Forelimb muscle (tissue), 1 donor: ENCODE measurements at places on chromosomes 12 and 14. TPM values are rescaled to one million over a fixed set of nuclear protein-coding genes. Genes with fewer than 3 reads are reported as not detected.
A peak's percentile ranks its signal among the peaks of the same experiment; 100 is the strongest.

GRCh38 chr12:91271185-91271584, 88.6 kb upstream of the DCN start:
- DNase-seq: no peak

DNA sequence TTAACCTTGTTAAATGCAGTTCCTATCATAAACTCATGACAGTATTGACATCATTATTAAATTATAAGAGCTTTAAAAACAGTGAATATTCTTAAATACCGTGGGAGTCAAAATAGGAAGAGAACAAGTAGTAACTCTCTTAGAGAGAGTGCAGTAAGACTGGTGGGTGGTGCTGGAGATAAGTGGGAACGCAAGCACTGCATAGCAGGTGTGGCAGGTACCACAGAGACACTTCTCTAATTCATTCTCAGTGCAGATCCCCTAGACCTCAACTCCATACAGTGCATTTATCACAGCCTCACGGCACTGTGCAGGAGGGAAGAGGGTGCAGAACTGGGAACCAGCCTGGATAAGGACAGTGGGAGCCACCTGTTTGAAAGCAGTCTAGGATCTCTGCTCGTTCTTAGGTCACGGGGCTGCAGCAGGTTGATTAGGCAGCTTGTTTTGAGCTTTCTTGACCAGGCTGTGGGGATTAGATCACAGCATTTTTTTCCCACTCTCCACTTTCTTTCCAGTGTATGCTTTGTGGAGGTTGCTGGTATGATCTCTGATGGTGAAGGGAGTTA, 165.6 kb downstream of the PRKCH start:
- DNase-seq: no peak

GRCh38 chr12:96132819-96133218, 61.4 kb upstream of the ELK3 start:
- DNase-seq: no peak

DNA sequence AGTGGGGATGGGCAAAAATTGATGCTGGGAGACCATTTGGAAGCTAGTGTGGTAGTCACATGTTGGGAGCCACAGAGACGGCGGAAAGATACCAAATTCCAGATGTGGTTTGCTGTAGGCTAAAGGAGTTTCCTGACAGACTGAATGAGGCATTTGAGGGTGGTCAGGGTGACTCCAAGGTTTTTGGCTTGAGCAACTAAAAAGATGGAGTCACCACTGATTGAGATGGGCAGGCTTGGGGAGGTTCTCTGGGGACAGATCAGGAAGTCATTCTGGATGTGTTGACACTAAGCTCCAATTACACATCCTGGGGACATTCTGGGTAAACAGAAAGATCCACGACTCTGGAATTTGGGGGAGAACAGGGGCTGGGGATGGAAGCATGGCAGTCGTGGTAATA, 15.5 kb upstream of the SERPINA9 start:
- DNase-seq: no peak

DNA sequence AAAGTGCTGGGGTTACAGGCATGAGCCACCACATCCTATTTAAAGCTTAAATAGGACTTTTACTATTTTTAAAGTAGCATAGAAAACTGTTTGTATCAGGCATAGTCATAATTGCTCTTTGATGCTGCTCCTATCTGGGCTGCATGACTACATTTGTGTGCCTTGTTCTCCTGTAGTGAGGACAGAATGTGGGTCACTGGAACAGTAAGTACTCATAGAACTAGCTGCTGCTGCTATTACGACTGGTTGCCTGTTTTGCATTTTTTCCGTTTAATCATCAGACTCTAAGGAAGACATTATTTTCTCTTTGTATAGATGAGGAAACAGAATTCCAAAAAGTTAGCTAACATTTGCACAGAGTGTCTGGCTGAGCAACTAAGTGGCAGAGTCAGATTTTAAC, 42.8 kb downstream of the ZC3H14 start:
- no peak for DNase-seq

DNA sequence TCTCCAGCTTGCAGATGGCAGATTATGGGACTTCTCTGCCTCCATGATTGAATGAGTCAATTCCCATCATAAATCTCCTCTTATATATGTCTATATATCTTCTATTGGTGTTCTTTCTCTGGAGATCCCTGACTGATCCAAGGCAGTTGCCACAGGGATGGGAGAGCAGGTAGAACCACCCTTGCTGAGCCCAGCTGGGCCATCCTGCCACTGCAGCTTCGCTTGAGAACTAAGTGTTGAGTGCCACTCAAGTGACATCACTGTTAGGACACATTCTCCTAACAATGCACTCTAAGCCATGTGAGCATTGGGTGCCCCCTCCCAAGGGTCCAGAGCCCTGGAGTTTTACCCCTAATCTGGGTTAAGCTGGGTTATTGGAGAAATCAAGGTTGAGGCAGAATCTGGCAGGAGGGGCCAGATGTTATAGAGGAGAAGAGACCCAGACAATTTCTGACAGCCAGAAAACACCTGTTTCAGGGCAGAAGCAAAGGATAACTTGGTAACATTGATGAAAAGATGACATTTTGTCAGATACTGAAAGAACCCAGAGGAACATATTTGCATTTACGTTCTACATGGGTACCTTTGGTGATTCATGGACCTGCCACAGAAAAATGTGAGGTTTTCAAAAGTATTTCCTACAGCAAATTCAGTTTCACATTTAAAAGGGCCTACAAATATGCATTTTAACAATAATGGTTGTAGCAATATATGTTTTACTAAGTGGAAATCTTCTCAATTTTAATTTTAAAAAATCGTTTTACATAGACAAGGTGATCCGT, 57.2 kb upstream of the MAX start:
- no peak for DNase-seq

DNA sequence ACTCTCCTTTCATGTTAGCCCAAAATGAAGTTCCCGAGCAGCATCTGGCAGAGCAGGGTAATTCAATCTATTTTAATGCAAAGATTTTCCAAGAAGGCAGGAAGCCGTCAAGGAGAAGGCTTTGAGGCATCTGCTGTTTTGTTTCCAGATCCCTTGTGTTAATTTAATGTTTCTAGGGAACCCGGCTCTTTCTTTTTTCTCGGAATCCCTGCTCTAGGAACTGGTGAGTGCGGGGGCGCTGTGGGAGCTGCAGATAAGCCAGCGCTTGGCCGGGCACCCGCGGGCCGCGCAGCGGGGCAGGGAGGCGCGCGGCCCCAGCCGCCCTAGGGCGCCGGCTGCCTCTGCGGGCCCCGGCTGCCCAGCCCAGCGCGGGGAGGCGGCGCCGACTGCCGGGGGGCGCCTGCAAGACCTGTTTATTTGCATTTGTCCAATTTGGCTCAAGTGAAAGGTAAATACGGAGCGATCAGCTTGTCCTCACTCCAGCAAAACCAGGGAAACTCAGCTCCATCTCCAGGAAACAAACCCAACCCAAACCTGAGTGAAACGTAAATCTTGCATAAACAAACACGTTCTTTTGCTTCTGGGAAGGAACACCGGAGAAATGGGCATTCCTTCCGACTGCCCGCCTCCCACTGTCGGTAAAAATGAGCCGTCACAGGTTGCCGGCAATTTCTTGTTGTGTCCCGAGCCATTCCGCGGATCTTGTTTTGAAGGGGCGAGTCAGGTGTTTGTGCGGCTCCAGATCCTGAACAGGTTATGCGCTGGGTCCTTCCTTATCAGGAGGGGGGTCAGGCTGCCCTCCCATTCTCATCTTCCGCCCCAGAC, 65.1 kb downstream of the CRADD start:
- peak; percentile 29 for DNase-seq

DNA sequence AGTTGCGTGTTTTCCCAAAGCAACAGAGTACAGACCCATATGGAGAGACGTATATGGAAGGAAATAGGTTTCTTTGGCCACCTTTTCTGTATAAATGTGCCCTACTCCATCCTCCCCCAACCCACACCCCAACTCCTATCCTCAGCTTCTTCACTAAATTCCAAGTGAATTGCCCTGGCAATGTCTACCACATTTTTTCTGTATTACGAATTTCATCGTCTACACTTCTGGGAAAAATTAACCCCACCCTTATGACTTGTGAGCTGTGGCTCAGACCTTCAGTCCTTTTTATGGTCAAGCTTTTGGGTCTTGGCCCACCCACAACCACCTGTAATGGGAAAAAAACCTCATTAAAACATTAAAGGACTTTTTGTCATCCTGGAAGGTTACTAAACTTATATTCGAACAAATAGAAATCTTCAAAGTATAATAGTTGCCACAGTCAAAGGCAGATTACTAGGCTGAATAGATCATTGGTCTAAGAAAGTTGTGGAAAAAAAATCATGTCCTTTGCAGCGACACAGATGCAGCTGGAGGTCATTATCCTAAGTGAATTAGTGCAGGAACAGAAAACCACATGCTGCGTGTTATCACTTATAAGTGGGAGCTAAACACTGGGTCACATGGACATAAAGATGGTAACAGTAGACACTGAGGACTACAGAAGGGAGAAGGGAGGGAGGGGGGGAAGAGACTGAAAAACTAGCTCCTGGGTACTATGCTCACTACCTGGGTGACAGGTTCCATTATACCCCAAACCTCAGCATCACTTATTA, 15.7 kb upstream of the NFKBIA start:
- DNase-seq: no peak

DNA sequence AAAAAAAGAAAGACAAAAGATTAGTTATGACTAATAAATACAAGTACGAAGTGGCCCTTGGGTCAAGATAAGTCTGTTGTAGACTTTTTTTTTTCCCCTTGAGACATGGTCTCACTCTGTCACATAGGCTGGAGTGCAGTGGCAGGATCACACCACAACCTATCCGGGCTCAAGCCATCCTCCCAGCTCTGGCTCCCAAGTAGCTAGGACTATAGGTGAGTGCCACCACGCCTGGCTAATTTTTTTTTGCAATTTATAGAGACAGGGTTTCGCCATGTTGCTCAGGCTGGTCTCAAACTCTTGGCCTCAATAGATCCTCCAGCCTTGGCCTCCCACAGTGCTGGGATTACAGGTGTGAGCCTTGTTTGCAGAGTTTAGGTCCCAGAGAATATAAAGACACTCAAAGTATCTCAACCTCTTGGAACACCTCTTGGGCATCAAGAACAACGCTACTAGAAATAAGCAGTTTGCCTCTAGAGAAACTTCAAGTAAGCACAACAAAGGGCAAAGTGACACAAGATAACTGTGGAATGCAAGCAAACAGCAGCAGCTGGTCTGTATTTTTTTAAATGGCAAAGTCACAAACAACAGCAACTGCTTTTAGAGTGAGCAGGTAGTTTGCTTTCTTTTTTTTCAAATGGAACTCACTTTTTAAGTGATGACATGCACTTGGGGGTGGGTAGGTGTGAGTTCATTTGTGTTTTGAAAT, 3.9 kb upstream of the MDM2 start:
- DNase-seq: no peak

DNA sequence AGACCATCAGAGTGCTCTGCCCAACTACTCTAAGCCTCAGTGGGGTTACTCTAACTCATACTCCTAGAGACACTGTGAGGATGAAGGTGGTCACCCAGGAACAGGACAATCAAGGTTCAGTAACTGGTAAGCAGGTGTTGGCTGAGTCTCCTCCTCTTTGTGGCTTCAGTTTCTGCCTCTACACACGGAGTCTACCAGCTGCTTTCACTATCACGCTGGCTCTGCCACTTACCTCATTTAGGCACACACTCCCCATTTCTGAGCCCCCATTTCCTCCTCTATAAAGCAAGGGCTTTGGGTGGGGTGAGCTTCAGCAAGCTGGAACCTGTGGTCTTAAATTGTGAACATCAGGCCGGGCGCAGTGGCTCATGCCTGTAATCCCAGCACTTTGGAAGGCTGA, 7.3 kb upstream of the TCHP start:
- DNase-seq: no peak

- DNase-seq: no peak
Observed at GRCh38 chr14:66638689-66639088, 130.7 kb downstream of the GPHN start.

- DNase-seq: no peak
Observed at GRCh38 chr14:56474419-56475022, 105.1 kb upstream of the TMEM260 start.

- DNase-seq: no peak
Observed at GRCh38 chr14:32327255-32327961, 1.7 kb upstream of the AKAP6 start.

- no peak for DNase-seq
Observed at GRCh38 chr14:67377916-67378315, 17.8 kb downstream of the EIF2S1 start.

- DNase-seq: no peak
Observed at GRCh38 chr12:123126294-123127181, 24.4 kb downstream of the PITPNM2 start.

GRCh38 chr14:64196814-64197411, 97.3 kb downstream of the ESR2 start:
- peak; percentile 17 for DNase-seq

RAD51AP1 gene
- 9.6 TPM for polyA plus RNA-seq

NGB gene
- not detected for polyA plus RNA-seq

KDM2B gene
- 22.1 TPM for polyA plus RNA-seq

SPATA7 gene
- polyA plus RNA-seq: 12.3 TPM

FSCB gene
- not detected for polyA plus RNA-seq

SPIC gene
- not detected for polyA plus RNA-seq

PLEKHD1 gene
- 0.68 TPM for polyA plus RNA-seq
